ENCODE measurements at places on chromosomes 13 and 19.

GRCh38 chr19:17116996-17117702, 41.6 kb downstream of the MYO9B start:
- DNase-seq = no peak

- DNase-seq = peak; percentile 53
Observed at GRCh38 chr19:47296036-47296435, 13.6 kb upstream of the C5AR1 start.

GRCh38 chr19:11291415-11291814, 4.5 kb upstream of the TSPAN16 start:
- DNase-seq = no peak

- no peak for DNase-seq
Observed at GRCh38 chr13:27789153-27789494, 3.2 kb upstream of the GSX1 start.

DNA sequence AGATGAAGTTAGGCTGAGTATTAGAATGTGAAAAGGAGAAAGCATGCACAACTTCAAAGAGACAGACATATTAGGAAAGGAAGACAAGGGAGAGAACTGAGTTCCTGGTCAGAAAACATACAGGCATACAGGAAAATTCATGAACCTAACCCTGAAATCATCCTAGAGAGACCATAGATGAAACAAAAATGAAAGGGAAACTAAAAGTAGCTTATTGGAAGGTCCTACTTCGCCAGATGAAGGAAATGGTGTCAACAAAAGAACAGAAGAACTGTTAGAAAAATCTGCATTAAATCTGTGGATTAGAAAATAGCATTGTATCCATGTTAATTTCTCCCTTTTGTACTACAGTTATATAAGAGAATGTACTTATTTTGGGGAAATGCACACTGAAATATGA, 169.0 kb upstream of the UFM1 start:
- no peak for DNase-seq

GRCh38 chr19:27909185-27909840, 1303.6 kb downstream of the UQCRFS1 start:
- no peak for DNase-seq

GRCh38 chr13:75700552-75700951, 64.4 kb downstream of the LMO7 start:
- no peak for DNase-seq

DNA sequence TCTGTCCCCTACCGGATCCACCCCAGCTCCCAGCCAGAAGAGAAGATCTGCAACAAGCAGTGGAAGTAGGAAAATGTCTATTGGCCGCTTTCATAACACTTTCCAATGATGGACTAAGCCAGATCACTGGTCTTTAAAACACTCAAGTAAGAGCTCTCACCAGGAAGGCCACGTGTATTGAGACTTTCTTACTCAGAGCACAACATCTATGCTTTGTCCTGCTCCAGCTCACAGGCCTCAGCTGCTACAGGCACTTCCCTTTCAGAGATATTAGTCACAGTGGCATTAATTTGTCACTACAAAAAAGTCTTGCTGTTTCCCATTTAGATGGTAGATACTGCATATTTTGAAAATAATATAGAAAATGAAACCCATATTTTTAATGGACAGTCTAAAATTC, 164.2 kb downstream of the ABCC4 start:
- no peak for DNase-seq

DNA sequence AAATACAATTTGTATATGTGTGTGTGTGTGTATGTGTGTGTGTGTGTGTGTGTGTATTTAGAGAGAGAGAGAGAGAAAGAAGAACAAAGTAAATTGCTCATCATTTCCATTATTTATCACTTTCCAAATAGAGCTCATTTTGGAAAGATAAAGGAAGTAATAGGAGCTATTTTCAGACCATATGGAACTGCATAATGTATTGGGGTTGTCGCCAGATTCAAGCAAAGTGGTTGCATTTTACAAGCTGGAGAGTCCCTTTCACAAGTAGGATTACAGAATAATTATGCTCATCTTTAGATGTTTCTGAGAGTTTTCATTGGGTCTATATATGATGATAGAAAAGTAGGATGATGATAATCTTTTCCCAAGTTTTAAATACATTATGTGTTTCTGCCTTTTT, 842.7 kb upstream of the SLC10A2 start:
- no peak for DNase-seq

DNA sequence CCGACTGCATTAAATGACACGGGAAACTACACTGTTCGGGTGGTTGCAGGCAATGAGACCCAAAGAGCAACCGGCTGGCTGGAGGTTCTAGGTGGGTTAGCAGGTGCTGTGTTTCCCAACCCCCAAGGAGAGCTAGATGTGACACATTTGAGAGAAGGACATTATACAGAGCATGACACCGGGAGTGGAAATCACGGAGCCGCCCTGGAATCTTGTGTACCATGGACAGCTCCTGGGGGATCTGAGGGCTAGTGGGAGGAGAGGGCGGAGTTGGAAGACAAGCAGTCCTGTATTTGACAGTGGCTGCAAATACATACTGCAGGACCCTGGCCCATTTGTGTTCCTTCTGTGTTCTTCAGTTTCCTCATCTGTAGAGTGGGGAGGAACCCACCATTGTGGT, 2.3 kb downstream of the CEACAM18 start:
- DNase-seq = no peak

GRCh38 chr19:40752257-40752781, 1.3 kb downstream of the SNRPA start:
- no peak for DNase-seq

DNA sequence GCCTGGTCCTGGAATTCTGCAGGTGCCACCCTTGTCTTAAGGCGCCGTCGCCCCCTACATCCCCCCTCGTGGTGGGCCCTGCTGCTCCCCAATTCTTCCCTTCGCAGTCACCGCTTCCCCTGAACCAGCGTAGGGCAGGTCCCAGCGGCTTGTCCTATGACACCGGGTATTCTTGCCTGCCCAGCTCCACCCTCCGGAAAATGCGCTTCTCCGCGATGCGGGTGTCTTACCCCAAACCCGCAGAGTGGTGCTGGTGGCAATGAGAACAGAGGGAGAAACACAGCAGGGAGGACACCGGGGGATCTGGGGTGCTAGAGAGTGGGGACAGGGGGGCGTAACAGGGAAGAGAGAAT, 9.0 kb downstream of the ZNF808 start:
- DNase-seq = no peak

DNA sequence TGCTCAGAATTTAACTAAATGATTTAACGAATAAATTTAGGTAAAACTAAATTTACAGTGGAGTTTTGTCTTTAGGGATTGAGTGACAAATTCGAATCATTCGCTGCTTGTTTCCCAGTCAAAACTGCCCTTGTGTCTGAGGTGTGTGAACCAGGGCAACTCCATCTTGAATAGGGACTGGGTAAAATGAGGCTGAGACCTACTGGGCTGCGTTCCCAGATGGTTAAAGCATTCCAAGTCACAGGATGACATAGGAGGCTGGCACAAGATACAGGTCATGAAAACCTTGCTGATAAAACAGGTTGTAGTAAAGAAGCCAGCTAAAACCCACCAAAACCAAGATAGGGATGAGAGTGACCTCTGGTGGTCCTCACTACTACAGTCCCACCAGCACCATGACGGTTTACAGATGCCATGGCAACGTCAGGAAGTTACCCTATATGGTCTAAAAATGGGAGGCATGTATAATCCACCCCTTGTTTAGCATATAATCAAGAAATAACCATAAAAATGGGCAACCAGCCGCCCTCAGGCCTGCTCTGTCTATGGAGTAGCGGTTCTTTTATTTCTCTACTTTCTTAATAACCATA, 10.2 kb upstream of the ANKRD10 start:
- no peak for DNase-seq

- DNase-seq = no peak
Observed at GRCh38 chr19:29170554-29170953, 42.4 kb downstream of the UQCRFS1 start.

GRCh38 chr13:39910833-39911232, 255.4 kb downstream of the COG6 start:
- no peak for DNase-seq

GRCh38 chr19:36688058-36688457, 646 bp downstream of the ZNF567 start:
- DNase-seq = no peak

GRCh38 chr13:108269601-108270328, at the start of gene TNFSF13B:
Gene TNFSF13B, plus strand, starts transcription at chr13:108269718. Its CDS starts 178 bp downstream, at chr13:108269896.
- DNase-seq = no peak

GRCh38 chr13:77000475-77000874, 8.6 kb downstream of the CLN5 start:
- no peak for DNase-seq

GRCh38 chr19:48806818-48807589, 3.8 kb downstream of the BCAT2 start:
- DNase-seq = no peak

DNA sequence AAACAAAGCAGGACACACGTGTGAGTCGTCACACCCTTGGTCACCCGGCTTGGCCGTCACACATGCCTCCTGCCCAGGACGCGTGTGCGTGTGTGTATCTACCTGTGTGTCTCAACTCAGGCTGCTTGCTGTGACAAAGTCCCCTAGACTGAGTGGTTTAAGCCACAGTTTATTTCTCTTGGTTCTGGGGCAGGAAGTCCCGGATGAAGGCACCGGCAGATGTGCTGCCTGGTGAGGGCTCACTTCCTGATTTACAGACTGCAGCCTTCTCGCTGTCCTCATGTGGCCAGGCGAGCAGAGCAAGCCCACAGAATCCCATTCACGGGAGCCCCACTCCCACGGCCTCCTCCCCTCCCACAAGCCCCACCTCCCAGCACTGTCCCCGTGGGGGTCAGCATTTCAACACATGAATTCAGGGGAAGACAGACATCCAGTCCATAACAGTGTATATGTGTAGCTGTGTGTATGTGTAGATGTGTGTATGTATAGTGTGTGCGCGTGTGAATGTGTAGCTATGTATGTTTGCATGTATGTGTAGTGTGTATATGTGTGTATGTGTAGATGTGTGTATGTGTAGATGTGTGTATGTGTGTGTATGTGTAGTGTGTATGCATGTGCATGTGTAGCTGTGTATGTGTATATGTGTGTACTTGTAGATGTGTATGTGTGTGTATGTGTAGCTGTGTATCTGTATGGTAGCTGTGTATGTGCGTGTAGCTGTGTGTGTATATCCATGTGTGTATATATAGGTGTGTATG, 51.5 kb downstream of the MCF2L start:
- DNase-seq = no peak

DNA sequence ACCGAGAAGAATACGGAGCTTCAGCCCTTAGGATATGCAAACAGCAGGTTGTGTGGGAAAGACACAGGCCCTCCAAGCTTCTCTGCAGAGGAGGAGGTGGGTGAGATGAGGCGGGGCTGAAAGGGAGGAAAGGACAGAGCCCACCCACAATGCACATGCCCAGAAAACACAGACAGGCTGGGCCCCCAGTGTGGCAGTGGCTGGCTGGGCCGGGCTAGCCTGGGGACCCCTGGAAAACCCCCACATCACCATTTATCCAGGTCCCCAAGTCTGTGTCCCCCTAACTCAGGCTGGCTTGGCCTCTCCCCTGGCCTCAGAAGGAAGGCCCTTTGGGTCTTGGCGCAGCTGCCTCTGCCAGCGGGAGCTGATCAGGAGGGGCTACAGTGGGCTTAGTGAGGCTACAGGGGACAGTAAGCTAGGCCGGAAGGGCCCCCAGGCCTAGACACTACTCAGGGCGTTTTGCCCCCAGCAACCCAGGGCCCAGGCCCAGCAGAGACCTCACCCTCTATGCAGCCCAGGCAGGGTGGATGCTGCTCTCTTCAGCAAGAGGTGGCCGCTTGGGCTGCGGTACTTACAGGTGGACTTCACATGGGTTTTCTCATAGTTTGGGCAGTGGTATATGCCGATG, 119.5 kb downstream of the TUBA3C start:
- no peak for DNase-seq

DNA sequence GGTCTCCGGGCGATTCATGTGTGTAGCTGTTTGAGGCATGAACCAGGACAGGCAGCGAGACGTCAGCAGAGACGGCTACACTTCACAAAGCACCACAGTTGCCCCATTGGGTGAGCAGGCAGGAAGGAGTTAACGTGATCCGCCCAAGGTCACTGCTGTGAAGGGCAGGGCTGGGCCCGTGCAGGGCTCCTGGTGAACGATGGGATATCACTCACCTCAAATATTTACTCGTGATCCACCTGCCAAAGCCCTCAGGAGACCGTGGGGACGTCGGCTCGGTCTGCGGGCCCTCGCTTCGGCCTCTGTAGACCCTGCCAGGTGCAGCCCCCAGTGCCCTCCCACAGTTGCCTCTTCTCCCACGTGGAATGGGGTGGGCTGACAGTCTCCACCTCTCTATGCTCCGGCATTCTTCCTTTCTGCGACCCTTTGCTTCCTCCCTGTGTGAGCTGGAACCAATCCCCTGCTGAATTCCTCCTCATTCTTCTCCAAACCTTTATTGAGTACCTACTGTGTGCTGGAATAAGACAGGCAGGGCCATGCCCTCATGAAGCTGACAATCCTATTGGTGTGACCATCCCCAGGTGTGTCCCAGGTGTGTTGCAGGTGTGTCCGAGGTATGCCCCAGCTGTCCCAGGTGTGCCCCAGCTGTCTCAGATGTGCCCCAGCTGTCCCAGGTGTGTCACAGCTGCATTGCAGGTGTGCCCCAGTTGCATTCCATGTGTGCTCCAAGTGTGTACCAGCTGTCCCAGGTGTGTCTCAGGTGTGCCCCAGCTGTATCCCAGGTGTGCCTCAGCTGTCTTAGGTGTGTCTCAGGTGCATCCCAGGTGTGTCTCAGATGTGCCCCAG, 2.0 kb upstream of the GRK1 start:
- DNase-seq = no peak

DNA sequence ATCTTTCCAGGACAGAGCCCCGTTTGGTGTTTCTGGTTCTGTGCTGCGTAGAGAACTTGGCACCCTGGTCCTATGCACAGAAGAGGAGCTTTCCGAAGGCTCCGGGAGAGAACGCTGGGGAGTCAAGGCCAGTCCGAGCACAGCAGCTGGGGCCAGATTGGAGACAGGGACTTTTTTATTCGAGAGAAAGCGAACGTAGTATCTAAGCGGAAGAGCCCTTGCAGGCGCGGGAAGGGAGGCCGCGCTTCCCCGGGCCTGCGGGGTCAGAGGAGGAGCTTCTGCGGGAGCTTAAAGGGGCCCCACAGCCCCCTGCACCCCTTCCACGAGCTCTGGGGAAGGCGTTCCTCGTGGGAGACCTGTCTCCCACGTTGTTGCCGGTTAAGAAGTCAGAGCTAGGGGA, 48.6 kb upstream of the ARHGEF7 start:
- no peak for DNase-seq
